ENCODE measurements at places on chromosomes 16 and 17.

- no peak overlapping the region for H3K4me3 ChIP-seq
- H3K27me3 ChIP-seq: peaks cover 23% of the 10 kb centered on the region
- no peak overlapping the region for H3K27ac ChIP-seq
- no peaks in the 10 kb centered on the region for H3K36me3 ChIP-seq
- no peak for DNase-seq
Measured at GRCh38 chr16:47984669-47985068, 171.1 kb downstream of the ABCC12 start.

- no peaks in the 10 kb centered on the region for H3K27me3 ChIP-seq
- H3K4me3 ChIP-seq: no peak overlapping the region
- H3K27ac ChIP-seq: no peak overlapping the region
- no peak for DNase-seq
- H3K4me1 ChIP-seq: no peaks in the 10 kb centered on the region
Measured at GRCh38 chr16:1162701-1163566, 10.0 kb downstream of the CACNA1H start.

GRCh38 chr17:71914042-71914441 lies 206.8 kb upstream of the SOX9 start:
- H3K4me3 ChIP-seq: no peak overlapping the region
- no peaks in the 10 kb centered on the region for H3K27me3 ChIP-seq
- DNase-seq: no peak
- H3K27ac ChIP-seq: no peak overlapping the region
- no peaks in the 10 kb centered on the region for H3K4me1 ChIP-seq

DNA sequence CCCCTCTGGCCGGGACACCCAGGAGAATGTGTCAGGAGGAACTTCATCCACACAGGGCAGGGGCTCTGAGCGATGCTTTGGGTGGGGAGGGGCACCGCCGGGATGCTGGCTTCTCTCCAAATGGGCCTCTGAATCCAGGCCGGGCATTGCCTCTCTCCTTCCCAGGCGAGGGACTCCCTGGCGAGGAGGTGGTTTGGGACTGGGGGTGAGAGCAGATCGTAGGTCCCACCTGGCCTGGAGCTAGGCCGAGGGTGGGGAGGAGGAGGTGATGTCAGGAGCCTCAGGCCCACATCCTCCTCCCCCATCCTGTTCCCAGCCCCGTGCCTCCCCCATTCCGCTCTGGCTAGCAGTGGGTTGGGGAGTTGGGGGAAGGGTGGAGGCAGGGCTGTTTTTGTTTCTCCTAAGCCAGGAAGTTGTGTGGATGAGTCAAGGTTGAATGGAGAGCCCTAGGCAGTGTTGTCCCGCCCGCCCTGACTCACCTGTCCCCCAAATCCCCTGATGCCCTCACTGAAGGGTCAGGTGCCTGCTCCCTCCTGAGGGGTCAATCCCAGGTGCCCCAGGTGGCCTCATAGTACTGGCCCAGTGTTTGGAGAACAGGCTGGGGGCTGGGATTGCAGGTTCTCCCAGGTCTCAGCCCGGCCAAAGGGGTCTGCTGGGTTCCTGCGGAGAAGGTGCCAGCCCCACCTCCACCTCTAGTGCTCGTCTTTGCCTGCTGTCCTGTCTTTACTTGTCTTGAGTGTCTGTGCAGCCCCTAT lies 2.8 kb downstream of the GRB7 start:
- no peak for DNase-seq
- H3K4me1 ChIP-seq: peaks cover 12% of the 10 kb centered on the region
- H3K27ac ChIP-seq: no peak overlapping the region
- no peaks in the 10 kb centered on the region for H3K36me3 ChIP-seq

- no peaks in the 10 kb centered on the region for H3K36me3 ChIP-seq
Measured at GRCh38 chr16:10817963-10818941, at the start of gene TVP23A. Gene TVP23A, minus strand, starts transcription at chr16:10818794. Its CDS starts 301 bp downstream, at chr16:10818493.

DNA sequence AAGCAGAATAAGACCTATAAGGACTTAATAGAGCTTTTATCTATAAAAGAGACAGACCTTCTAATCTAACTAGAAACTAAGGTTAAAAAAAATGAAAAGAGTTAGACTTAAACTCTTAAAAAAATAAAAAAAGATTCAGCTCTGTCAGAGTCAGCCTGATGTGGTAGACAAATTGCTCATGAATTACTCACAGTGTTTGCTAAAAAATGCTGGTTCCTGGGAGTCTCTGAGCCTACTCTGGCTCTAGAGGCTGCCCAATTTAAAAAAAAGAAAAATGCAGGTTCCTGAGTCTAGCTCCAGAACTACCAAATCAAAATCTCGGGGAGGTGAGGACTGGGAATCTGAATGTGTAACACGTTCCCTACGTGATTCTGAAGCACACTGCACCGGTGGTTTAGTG lies 18.1 kb downstream of the SOST start:
- no peak overlapping the region for H3K27ac ChIP-seq
- no peak for DNase-seq
- peaks cover 46% of the 10 kb centered on the region for H3K27me3 ChIP-seq
- H3K4me1 ChIP-seq: no peaks in the 10 kb centered on the region
- no peak overlapping the region for H3K4me3 ChIP-seq
- H3K36me3 ChIP-seq: no peaks in the 10 kb centered on the region

DNA sequence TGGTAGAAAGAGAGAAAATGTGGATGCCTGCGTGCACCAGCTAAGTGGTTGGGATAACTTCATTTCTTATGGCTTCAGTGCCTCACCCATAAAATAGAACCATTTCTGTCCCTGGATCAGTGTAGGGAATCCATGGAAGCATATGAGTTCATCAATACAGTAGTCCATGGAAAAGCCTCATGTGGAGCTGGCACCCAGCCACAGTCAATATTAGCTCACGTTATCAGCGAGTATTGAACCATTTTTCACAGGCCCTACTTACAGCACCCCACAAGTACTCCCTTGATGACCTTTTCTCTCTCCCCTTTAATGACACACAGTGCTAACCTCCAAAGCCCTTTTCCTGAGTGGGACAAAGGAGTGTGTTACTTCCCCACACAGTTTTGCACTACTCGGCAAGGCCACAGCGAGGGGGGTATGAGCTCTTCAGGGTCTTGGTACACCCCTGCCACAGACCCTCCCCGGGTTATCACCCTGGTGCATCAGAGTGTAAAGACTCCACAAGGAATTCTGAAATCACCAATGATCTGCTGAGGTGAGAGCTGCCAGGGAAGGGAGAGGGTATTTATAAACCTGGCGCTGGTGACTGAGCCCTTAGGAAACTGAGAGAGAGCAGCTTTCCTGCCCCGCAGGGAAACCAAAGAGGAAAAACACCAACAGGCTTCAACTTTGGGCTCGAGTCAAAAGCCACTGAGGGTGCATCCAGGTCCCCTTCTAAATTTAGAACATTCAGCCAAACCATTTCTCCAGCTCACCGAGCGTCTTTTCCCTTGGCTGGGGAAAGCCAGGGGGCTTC lies 36.9 kb downstream of the DYNLRB2 start:
- no peak overlapping the region for H3K27ac ChIP-seq
- H3K4me1 ChIP-seq: peaks cover 18% of the 10 kb centered on the region
- peaks cover 1% of the 10 kb centered on the region for H3K36me3 ChIP-seq
- H3K4me3 ChIP-seq: no peak overlapping the region
- H3K27me3 ChIP-seq: no peaks in the 10 kb centered on the region
- no peak for DNase-seq

DNA sequence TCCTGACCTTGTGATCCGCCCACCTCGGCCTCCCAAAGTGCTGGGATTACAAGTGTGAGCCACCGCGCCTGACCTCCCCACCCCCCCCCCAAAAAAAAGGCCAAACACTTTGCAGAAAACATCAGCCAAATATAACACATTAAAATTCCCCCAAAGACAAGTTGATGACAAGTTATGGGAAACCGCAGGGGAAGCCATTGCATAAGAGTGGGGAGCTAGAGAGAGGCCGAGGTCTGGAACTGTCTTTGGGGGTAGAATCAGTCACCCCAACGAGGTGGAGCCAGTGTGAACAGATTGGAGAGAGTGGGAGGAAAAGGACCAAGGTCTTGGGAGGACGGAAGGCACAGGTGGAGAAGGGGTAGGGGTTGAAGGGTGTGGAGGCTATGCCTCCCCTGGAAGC lies 2.8 kb downstream of the DRC3 start:
- H3K27me3 ChIP-seq: no peaks in the 10 kb centered on the region
- H3K4me1 ChIP-seq: peaks cover 16% of the 10 kb centered on the region
- no peak overlapping the region for H3K27ac ChIP-seq
- no peak for DNase-seq
- peaks cover 9% of the 10 kb centered on the region for H3K36me3 ChIP-seq

DNA sequence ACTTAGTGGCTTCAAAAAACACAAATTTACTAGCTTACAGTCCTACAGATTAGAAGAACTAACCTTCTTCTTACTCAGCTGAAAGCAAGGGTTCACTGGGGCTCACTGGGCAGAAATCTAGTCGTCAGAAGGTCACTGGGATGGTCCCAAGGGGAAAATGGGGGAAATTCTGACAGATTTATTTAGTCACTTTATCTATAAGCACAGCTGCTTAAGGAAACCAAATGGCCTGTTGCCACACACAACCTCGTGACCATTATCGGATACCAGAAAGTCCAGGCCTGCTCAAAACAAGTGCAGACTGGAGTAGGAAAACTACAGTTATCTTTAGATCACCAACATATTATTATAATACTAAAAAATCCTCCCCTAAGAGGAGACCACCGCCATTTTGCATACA lies 374.6 kb upstream of the ASIC2 start:
- peaks cover 29% of the 10 kb centered on the region for H3K27me3 ChIP-seq
- H3K27ac ChIP-seq: peak overlapping the region; percentile 42
- peaks cover 1% of the 10 kb centered on the region for H3K36me3 ChIP-seq
- peaks cover 10% of the 10 kb centered on the region for H3K4me1 ChIP-seq
- no peak for DNase-seq

GRCh38 chr17:45745601-45746494 lies 38.3 kb upstream of the CRHR1 start:
- no peak for DNase-seq
- H3K27me3 ChIP-seq: peaks cover 72% of the 10 kb centered on the region
- H3K27ac ChIP-seq: no peak overlapping the region

GRCh38 chr16:61926766-61927165 lies 109.5 kb downstream of the CDH8 start:
- H3K27me3 ChIP-seq: no peaks in the 10 kb centered on the region
- no peak overlapping the region for H3K4me3 ChIP-seq
- H3K4me1 ChIP-seq: no peaks in the 10 kb centered on the region
- H3K36me3 ChIP-seq: no peaks in the 10 kb centered on the region
- no peak overlapping the region for H3K27ac ChIP-seq

- peaks cover 2% of the 10 kb centered on the region for H3K36me3 ChIP-seq
- no peak for DNase-seq
- no peak overlapping the region for H3K4me3 ChIP-seq
- no peaks in the 10 kb centered on the region for H3K27me3 ChIP-seq
- no peak overlapping the region for H3K27ac ChIP-seq
Measured at GRCh38 chr16:27642756-27643155, 92.8 kb downstream of the KATNIP start.

- DNase-seq: no peak
- H3K4me3 ChIP-seq: no peak overlapping the region
- H3K4me1 ChIP-seq: peaks cover 16% of the 10 kb centered on the region
- H3K27me3 ChIP-seq: no peaks in the 10 kb centered on the region
Measured at GRCh38 chr17:10136258-10136981, 62.0 kb downstream of the GAS7 start.

DNA sequence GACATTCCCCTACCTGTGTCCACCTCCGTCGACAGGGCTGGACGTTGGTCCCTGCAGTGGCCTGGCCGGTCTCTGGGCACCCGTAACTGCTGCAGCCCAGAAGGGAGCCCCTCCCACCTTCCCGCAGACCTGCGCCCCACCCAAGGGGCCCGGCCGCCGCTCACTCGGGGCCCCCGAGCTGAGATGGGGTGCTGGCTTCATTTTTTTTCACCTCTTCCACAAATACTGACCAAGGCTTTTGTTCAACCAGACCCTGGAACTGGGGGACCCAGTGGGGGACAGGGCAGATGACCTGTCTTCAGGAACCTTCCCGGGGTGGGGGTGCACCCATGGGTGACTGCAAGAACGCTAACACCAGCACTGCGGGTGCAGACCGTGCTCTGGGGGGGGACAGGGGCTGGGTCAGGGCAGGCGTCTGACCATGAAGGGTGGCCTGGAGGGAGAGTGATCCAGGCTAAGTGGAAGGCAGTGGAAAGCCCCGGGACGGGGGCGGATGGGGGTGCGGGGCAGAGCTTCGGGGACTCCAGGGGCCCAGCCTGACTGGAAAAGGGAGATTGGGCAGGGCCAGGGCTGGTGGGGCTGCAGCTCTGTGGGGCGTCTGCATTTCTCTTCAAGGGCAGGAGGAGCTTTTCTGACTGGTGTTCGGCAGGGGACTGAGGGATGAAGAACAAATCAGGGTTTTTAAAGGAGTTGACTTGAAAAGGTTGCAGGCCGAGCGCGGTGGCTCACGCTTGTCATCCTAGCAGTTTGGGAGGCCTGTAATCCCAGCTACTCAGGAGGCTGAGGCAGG lies 42.3 kb downstream of the SLC7A5 start:
- peaks cover 40% of the 10 kb centered on the region for H3K36me3 ChIP-seq
- no peaks in the 10 kb centered on the region for H3K27me3 ChIP-seq
- DNase-seq: no peak

DNA sequence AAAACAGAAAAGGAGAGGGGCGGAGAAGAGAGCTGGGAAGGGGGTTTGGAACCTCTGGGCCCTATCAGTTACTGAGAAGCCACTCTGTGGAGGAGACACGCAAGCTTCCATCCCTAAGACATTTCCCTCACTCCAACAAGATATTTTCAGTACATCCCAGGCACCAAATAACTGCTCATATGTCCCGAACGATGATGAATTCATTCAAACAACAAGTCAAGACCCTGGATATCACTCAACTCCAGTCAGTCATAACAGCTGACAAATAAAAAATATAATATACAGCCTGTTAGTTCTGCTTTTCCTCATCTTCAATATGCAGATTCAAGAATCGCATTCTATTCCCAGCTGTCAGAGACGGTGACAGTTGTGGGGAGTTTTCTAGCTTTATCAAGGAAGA lies 104.0 kb upstream of the ZFHX3 start:
- no peak for DNase-seq
- no peak overlapping the region for H3K4me3 ChIP-seq
- no peaks in the 10 kb centered on the region for H3K36me3 ChIP-seq
- no peak overlapping the region for H3K27ac ChIP-seq

DNA sequence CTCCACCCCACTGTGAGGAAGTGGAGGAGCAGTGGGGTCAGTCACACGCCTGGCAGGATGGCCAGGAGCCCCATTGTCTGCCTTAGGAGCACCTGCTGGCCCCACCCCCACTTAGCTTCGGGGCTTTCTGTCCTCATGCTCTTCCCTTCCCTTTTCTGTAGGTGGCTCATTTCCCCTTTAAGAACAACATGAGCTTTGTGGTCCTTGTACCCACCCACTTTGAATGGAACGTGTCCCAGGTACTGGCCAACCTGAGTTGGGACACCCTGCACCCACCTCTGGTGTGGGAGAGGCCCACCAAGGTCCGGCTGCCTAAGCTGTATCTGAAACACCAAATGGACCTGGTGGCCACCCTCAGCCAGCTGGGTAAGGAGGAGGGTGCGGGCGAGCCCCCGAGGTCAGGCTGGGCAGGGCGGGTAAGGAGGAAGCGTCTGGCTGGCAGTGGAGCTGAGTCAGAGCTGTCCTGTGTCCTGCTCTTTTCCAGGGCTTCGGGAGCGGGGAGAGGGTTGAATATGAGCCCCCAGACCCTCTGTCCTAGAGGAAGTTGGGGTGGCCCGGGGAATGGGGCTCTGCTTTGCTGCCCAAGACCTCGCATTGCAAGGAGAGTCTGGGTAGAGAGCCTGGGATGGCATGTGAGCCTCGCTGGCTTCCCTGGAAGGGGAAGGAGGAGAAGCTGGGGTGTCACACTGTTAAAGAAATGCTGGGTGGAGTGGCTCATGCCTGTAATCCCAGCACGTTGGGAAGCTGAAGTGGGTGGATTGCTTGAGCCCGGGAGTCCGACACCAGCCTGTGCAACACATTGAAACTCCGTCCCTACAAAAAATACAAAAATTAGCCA lies 9.2 kb upstream of the SERPINF1 start:
- no peak overlapping the region for H3K4me3 ChIP-seq
- H3K27ac ChIP-seq: no peak overlapping the region
- no peaks in the 10 kb centered on the region for H3K36me3 ChIP-seq
- no peaks in the 10 kb centered on the region for H3K4me1 ChIP-seq
- no peak for DNase-seq

All from central memory CD8-positive, alpha-beta T cell (primary cell).